Femur (tissue), 1 donor: ENCODE measurements at places on chromosomes 5 and 9.

GRCh38 chr9:120256146-120256545 lies 323.8 kb downstream of the CDK5RAP2 start:
- DNase-seq: no peak

DNA sequence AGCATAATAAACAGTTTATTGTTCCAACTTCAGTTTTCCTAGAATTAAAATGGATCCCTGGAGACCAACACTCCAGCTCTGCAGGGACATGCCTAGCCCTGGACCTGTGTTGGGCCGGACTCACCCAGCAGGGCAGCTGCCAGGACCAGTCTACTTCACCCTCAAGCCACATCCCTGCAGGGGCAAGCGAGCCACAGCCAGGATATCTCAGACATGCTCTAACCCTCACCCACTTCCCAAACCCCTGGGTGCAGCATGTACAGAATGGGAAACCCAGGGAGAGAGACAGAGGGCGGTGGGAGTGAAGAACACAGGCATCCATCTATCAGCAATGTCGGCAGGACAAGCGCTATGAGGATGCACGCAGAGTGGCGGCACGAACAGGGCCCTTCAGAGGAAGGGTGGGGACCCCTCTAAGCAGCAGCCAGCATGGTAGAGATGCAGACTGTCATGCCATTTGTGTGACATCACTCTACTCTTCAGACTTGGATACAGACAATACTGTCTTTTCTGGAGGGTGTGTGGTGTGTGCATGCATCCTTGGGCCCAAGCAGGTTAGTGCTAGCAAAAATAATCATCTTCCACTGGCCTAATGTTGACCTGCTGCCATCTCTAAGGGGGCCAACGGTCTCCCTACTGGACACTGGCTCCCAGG lies 83.1 kb downstream of the SEMA4D start:
- DNase-seq: no peak

DNA sequence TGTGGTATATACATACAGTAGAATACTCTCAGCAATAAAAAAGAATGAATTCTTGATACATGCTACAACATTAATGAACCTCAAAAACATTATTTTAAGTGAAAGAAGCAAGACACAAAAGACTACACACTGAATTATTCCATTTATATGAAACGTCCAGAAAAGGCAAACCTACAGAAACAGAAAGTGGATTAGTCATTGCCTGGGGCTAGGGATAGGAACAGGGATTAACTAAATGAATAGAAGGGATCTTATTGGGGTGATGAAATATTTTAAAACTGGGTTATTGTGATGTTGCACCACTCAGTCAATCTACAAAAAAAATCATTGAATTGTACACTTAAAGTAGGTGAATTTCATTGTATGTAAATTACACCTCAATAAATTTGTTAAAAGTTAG lies 326.7 kb downstream of the PIK3R1 start:
- no peak for DNase-seq

GRCh38 chr5:38806775-38807258 lies 39.0 kb upstream of the OSMR start:
- DNase-seq: no peak

- DNase-seq: no peak
Observed at GRCh38 chr5:150377964-150378694, 20.6 kb downstream of the TCOF1 start.

DNA sequence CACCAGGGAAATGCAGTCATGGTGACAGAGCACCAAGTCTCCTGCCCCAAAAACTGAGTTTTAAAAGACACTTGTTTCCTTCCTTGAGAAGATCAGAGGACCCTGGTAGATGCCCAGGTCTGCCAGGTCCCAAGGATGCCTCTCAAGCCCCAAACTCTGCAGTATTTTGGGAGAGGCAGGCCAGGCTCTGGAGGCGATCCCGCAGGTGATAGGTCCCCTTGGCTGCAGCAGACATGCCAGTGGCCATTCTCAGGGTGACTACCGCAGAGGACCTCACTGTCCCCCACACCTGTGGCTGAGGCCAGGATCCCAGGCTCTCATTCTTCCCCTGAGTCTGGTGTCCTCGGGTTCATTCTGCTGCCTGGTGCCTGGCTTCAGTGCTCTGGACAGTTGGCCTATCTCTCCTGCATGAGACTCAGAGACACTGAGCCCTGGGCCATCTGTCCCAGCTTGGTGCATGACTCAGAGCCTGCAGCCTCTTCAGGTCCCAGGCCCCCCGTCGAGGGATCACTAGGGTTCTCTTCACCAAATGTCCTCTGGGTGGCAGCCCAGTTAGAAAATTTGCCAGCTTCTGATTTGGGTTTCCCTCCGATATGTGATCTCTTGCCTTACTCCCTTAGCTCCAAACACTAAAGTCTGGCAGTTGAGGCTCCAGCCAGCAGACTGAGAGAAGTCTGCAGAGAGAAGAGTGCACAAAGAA lies 59.7 kb upstream of the GARNL3 start:
- no peak for DNase-seq

DNA sequence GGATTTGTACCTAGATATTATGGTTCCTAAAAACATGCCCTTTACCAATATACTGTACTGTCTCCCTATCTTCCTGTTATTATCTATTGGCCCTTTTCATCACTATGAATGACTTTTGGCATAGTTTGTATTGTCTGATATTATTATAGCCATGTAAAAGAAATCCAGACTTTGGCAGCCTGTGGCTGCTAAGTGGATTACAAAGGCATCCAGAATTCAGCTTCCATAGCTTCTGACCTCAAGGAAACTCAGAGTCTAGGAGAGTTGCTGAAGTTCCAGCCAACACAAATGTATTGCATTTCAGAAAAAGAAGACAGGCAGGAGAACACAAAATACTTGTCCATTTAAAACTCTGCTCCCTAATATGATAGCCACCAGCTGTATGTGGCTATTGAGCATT lies 319.2 kb upstream of the MPDZ start:
- DNase-seq: no peak

DNA sequence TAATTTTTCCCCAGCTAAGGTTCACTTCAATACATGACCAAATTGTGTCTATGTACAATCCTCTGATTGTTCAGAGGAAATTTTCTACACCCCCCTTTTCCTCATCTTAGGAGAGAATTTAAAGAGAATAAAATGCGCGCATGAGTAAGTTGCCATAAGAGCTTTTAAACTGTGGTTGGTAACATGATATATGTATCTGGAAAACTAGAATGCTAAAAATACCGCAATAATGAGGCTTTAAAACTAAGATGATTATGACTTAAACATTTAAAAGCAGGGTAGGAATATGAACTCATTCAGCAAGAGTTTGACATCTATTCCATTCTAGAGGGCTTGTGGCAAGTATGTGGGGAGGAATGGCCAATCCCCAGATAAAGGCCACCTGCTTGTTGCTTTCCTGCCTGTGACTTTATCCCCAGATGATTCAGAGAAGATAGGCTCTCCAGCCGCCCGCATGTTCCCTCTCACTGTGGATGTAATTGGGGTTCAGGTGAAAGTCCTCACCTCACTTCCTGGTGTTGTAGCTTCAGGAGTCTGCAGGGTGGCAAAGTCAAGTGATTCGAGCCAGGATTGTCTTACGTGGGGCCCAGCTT lies 26.5 kb upstream of the BASP1 start:
- DNase-seq: peak; percentile 15

DNA sequence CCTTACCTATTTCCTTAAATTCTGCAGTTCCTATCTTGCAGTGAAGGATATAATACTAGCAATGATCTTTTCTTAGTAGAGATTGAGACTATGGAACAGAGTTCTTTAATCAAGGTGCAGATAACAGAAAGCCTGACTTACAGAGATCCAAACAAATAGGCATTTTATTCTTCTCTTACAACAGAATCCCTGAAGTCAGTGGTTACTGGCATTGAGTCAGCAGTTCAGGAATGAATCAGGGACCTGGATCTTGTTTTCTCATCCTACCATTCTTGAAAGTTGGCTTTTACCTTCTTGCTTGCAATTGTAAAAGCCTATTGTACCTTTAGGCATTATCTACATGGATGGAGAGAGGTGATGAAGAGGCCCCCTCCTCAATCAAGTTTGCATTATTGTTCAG lies 47.5 kb upstream of the TLE4 start:
- DNase-seq: no peak

DNA sequence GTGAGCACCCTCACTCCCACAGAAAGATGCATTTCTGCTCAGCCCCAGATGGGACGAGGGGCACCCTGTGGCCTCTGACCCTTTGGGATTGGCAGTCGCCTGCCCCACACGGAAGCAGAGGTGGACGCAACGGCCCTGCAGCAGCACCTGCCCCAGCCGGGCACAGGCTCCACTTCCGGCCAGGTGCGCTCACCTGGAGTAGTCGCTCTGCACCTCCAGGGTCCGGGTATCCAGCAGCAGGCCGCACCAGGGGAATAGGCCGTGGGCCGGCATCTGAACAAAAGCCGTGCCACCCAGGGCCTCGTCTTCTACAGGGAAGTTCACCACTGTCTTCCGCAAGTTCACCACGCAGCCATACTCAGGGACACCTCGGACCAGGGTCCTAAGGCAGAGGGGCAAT lies 30.7 kb downstream of the TERT start:
- DNase-seq: no peak

DNA sequence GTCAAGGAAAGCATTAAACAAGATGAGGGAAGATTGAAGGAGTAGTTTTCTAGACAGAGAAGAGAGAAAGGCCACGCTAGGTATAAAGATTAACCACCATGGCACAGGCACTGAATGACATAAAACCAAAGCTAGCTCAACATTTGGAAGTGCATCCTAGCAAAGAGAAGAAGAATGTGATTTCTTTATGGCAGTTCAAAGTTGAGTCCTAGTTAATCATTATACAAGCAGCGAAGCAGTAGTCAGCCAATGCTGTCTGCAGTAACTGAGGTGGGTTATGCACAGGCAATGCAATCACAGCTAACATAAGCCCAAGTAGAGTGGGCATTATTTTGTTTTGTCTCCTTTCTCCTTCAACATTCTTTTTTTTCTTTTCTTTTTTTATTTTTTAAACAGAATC lies 24.0 kb upstream of the ANKRD31 start:
- no peak for DNase-seq

- no peak for DNase-seq
Observed at GRCh38 chr5:15495026-15495425, 5.0 kb upstream of the FBXL7 start.

DNA sequence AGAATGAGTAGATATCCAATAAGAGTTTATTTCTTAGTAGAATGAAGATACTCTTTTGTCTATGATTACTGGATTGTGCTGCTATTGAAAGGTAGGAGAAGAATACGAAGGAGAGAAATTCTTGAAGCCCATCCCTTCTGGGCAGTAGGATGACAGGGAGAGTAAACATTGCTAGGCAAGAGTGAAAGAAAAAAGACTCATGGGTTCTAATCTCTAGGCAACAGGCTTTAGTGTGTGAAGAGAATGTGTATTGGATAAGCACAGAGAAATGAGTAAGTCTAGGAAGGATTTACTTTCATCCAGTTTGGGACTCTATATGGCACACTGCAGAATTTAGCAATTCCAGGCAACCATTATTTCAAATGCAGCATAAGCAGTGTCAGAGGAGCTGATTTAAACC lies 216.0 kb downstream of the GABRG2 start:
- DNase-seq: no peak

- no peak for DNase-seq
Observed at GRCh38 chr5:9343146-9343850, 202.6 kb downstream of the SEMA5A start.

DNA sequence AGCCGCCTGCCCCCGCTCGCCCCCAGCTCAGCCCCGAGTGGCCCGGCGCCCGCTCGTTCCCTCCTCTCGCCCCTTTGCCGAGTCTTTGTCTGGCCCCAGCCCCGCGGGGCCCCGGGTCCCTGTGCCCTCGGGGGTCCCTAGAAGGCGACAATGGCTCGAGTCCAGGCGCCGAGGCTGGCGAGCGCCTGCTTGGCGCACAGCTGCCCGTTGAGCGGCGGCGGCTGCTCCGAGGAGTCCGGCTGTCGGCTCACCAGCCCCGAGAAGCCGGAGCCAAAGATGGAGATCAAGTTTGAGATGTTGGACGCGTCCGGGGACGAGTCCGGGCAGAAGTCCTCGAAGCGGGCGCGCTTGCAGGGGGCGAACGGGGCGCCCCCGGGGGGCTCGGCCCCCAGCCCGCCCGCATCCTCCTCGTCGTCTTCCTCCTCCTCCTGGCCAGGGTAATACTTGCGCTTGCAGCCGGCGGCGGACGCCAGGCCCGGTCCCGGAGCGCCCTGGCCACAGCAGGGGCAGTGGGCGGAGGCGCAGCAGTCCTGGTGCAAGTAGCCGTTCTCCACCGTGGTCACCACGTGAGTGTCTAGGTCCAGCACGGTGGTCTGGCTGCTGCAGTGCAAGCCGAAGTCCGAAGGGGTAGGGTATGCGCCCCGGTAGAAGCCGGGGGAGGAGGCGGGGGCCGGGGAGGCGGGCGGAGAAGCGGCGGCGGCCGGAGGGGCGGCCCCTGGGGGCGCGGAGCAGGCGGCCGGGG lies 1.2 kb downstream of the IER5L start:
- peak; percentile 62 for DNase-seq

GRCh38 chr5:3033033-3033755 lies 281.7 kb upstream of the IRX2 start:
- no peak for DNase-seq

DNA sequence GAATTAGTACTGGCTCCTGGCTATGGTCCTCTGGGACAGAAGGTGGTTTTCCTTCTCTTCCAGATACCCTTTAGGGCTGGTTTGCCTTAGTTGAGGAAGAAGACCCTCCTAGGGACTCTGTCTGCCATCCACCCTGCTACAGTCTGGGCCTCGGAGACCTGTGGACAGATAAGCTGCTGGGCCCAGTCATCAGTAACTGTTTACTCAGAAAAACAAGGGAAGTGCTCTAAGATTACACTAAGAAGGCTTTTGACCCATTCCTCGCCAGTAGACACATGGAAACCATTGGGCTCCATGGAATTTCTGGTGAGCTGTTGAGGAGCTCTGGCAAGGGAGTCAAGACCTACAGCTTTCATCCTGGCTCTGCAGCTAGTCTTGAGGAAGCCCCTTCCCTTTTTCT lies 31.2 kb downstream of the LARP1 start:
- no peak for DNase-seq

DNA sequence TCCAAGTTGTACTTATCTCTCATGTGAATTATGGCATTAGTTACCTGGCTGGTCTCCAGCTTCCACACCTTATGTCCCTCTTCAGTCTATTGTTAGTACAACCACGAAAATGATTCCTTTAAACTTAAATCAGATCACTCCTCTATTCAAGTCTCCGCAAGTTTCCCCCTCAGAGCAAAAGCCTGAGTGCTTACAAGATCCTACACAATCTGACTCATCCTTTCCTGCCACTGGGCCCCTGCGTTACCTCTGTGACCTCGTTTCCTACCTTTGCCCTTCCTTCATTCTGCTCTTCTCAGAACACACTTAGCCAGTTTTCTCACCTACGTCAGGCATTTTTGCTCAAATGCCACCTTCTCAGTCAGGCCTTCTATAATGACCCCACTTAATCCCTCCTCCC lies 45.1 kb upstream of the GLIS3 start:
- DNase-seq: no peak

GRCh38 chr5:53339962-53340540 lies 140.4 kb upstream of the FST start:
- no peak for DNase-seq

DNA sequence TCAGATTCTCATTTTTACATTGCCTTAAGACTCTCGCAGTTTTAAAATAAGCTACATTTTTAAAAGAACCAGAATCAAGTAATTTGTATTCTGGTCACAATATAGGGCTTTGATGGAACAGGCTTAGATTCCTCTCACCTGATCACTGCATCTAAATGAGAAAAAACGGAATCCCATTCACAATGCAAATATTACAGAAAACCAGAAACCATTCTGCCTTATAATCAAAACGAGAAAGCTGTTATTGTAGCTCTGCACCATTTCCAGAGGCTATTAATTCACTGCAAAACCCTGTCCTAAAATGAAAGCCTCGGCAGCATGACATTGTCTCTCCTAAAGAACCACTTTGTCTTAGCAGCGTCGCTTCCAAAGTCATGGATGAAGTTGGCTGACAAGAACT lies 116.1 kb upstream of the ZNF366 start:
- no peak for DNase-seq
